ENCODE measurements at places on chromosomes 1 and 21.

- no peak for DNase-seq
These were observed 1407.2 kb downstream of the MRPL39 start for GRCh38 chr21:24200052-24200451.

- DNase-seq: no peak
These were observed 58.3 kb downstream of the DSCAM start for GRCh38 chr21:40788635-40789034.

DNA sequence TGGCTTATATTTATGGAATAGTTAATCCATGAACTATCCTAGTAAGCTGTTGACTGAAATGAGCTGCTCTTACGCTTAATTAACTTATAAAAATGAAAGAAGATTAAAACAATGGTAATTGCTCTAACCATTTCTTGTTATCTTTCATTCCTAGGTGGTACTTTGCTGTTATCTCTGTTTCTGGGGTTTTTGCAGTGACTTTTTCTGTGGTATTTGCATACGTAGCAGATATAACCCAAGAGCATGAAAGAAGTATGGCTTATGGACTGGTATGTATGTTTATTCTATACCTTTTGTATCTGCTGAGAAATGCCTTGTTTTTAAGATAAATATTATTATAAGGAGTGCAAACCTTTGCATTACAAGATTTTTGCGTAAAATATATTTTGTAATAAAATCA, 71.0 kb downstream of the SASS6 start:
- no peak for DNase-seq

- DNase-seq: no peak
These were observed 6.1 kb upstream of the CELSR2 start for GRCh38 chr1:109243221-109243620.

GRCh38 chr1:210223226-210223904, 9.2 kb upstream of the SERTAD4 start:
- DNase-seq: no peak

DNA sequence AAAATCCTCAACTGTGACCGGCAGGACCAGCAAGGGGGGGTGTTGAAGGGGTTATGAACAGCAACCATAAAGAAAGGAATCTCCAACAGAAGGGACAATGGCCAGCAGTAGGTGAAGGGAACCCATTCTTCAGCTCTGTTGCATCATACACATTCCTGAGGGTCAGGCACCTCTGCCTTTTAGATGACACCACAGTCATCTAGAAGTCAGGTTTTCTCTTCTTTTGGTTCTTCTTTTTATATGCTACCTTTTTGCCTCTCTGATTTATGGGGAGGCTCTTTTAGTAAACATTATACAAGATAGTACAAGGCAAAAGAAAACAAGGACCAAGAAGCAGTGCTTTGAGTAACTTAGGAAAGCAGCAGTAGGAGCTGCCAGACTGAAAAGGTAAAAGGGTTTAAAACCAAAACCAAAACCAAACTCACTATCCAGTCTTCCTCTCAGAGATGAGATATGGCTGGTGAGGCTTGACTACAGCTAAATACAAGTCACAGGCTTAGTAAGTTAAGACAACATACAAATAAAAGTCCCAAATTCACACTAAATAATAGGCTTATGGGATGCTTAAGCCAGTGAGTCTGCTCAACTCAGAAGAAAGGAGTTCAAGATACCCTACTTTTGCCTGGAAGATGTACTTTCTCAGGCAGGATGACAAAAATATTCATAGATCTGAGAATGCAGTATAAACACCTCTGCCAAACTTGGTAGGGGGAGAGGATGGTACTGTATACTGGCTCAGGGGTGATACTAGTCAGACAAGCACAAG, 4.1 kb downstream of the TEX38 start:
- DNase-seq: no peak

GRCh38 chr21:36698981-36699545, at the start of gene SIM2:
Gene SIM2, plus strand, starts transcription at chr21:36699115. Its CDS starts 632 bp downstream, at chr21:36699747.
- no peak for DNase-seq

DNA sequence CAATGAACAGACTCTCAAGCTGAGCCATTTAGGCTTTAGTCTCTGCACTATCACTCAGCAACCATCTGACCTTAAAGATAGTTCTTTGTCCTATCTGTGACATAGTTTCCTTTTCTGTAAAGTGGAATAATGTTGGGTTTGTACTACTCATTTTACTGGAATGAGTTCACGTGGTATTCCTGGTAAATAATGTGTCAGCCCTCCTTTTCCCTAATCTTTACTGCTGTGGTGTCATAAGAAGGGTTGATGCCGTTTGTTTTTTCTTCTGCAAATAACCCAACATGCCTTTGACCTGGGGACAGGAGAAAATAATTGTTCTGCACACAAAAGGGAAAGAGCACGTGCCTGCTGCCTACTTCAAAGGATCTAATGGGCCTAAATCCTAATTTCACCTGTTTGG, 297.8 kb downstream of the BRINP3 start:
- DNase-seq: no peak

GRCh38 chr1:107541412-107541811, 400.6 kb downstream of the NTNG1 start:
- DNase-seq: no peak

GRCh38 chr21:45013260-45013841, 61.0 kb upstream of the ADARB1 start:
- DNase-seq: no peak

DNA sequence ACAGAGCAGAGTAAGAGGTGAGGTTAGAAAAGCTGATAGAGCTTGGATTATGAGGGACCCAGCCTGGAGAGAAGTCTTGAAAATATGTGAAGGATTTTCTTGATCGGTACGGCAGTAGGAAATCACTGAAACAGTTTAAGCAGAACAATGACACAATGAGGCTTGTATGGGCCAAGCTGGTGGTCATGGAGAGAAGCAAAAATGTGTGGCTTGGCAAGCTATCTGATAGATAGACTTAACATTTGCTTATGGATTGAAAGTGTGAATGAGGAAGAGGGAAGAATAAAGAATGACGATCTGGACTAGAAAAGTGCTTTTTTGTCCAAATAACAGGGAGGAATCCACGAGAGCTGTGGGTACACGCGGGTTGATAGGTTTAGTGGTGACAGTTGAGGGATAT, 15.4 kb upstream of the XPR1 start:
- no peak for DNase-seq

DNA sequence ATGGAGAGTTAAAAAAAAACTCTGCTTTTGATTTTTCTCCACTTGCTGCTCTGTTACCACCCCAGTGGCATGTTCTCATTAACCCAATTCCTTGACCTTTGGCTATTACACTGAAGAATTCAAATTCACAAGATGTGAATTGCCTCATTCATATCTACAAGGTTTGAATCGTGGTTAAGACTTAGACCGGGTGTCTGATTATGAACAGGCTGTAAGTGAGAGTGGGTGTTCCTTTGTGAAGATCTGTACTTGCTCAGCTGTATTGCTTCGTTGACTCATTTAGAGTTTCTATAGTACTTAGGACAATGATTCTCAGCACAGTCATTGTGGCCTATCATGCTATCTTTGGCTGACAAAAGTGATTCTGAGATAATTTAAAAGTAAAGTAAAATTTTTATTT, 36.4 kb downstream of the DNM3 start:
- no peak for DNase-seq

- DNase-seq: no peak
These were observed 35.6 kb upstream of the SLC16A1 start for GRCh38 chr1:112991402-112992120.

- DNase-seq: no peak
These were observed 179.2 kb upstream of the FMN2 start for GRCh38 chr1:239912471-239912870.

- no peak for DNase-seq
These were observed 265.3 kb downstream of the SPATA17 start for GRCh38 chr1:217896490-217896889.

- DNase-seq: no peak
These were observed 921 bp upstream of the MIB2 start for GRCh38 chr1:1614204-1614953.

GRCh38 chr21:45347048-45347711, 57.8 kb upstream of the COL18A1 start:
- no peak for DNase-seq

- DNase-seq: no peak
These were observed 735 bp upstream of the BRINP3 start for GRCh38 chr1:190478149-190479049.

- no peak for DNase-seq
These were observed 119.1 kb downstream of the ACTL8 start for GRCh38 chr1:17874231-17874630.

DNA sequence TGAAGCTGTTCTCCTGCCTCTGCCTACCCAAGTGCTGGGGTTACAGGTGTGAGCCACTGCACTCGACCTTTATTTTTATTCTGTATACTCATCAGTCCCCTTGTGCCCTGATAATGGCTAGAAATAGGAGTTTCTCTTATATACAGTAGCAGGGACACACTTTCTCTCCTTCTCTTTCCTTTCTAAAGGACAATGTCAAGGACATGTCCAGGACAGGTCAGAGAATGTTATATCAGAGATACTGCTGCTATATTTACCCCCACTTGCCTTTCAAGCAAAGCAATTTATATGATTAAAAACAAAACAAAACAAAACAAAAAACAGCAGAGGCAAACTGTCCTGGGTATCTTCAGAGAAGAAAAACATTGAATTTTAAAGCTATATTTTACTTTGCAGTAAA, 43.2 kb upstream of the LRIG2 start:
- DNase-seq: no peak

- DNase-seq: peak; percentile 87
These were observed 36.8 kb upstream of the RPF1 start for GRCh38 chr1:84442256-84442655.

- DNase-seq: no peak
These were observed 147.9 kb downstream of the MRPL39 start for GRCh38 chr21:25459365-25459764.

GRCh38 chr1:229406798-229407197, 27.1 kb downstream of the ACTA1 start:
- no peak for DNase-seq

GRCh38 chr1:53246261-53247134, 8.2 kb upstream of the MAGOH start:
- DNase-seq: no peak

DNA sequence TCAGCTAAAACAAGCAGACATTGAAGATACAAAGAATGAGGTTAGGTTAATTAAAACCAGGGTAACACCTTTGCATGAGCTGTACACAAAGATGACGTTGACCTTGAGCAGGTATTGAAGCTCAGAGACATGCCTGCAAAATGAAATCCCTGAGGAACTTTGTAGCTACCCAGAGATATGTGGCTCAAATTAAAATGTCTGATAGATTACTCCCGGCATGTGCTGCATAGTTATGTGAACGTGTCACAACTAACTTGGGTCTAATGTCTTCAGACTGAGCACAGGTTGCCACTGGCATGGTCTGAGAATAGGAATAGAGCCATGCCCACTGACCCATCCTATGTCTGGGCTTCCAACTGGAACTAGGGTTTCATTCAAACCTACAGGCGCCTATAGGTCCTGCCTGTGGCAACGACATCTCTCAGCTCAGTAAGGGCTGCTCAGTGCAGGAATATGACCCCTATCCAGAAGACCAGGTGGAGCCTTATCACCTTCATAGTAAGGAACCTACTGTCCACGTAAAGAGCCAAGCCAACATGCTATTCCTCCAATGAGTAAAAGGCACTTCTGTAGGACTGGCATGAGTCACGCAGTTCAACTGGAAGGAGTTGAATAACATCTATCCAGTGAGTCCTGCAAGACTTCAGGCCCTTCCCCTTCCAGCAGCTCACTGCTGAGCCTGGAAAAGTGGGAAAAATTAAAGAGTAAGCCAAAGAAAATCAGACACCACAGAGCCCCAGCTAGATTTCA, 60.7 kb downstream of the PRKAB2 start:
- no peak for DNase-seq

GRCh38 chr1:113898241-113898814, 6.3 kb downstream of the AP4B1 start:
- no peak for DNase-seq

GRCh38 chr1:32639489-32640075, 10.8 kb downstream of the ZBTB8OS start:
- no peak for DNase-seq

GRCh38 chr1:152501704-152502103, 8.9 kb upstream of the LCE5A start:
- DNase-seq: no peak

GRCh38 chr1:172398970-172399755, 21.3 kb upstream of the C1orf105 start:
- DNase-seq: no peak

DNA sequence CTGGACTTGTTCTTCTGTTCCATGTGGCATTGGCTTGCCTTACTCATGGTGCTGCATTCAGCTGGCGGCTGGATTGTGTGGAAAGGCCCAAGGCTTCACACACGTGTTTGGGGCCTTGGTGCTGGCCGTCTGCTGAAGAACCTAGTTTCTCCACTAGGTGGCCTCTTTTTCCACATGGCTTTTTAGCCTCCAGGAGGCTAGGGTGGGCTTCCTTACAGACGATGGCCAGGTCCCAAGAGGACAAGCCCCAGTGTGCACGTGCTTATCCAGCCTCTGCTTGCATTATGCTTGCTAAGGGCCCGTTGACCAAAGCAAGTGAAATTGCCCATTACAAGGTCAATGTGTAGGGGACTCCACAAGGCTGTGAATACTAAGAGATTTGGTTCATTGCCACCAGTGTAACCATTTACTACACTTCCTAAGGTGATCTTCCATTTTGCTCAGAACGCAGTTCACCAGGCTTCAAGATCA, 47.5 kb upstream of the FOXO6 start:
- DNase-seq: no peak

DNA sequence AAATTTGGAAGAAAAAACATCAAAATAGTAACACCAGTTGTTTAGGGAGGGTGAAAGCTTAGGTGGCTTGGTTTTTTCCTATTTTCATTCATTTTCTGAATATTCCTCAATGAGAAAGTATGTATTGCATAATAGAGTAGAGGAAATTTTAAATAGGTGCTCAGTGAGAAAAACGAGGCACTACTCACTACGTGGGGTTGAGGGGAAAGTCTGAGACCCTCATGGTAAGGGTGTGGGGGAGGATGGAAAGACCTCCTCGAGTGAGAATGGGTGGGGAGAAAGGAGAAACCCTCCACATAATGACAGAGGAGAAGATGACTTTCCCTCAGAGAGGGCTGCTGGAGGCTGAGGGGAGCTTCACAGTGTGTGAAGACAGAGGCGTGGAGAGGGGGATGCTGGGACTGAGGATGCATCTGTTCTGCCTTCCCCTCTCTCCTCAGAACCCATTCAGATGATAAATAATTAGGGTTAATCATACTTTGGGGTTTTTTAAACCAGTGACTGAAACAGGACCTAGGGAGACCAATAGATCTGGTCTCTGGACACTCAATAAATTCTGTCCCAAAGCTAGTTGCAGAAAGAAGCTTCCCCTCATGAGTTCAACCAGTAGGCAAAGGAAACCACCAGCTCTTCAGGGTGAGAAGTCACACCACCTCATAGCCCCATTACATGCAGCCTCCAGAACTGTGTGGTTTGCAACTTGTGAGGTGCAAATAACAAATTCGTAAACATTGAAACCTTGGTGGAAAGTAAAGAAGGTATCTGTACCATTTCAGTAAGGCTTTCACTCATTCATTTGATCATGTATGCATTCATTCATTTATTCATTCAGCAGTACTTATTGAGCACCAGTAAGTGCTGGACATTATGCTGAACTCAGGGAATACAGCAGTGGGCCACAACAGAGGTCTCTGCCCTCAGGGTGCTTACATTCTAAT, 17.1 kb downstream of the SLAMF7 start:
- DNase-seq: peak; percentile 81

GRCh38 chr1:37069406-37069805, 35.1 kb upstream of the GRIK3 start:
- no peak for DNase-seq

All from natural killer cell (primary cell).